ENCODE measurements at places on chromosomes 11 and 22.

GRCh38 chr11:19789835-19790710 is 77.4 kb downstream of the NAV2 start:
- no peak for DNase-seq

- DNase-seq, result no peak
These were observed 540.4 kb downstream of the BUD13 start for GRCh38 chr11:116232364-116232828.

GRCh38 chr11:95922099-95922498 is 1.8 kb downstream of the MTMR2 start:
- no peak for DNase-seq

DNA sequence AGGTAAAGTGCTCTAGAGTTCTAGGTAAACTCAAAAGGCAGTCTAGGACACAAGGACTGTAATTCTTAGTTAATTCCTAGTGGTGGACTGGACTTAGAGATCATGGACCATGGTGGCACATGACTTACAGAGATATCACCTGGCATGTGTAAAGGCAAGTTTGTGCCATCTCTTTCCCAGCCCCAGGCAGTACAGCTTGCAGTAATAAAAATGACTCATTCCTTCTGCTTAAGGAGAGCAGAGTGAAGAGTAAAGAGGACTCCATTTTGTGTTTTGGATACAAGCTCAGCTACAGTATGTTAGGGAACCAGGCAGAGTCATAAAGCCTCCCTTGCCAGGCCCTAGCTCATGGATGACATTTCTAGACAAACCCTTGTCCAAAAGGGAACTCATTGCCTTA is 629.9 kb downstream of the JRKL start:
- no peak for DNase-seq

- DNase-seq, result no peak
These were observed 523 bp upstream of the ARHGAP42 start for GRCh38 chr11:100686476-100687053.

DNA sequence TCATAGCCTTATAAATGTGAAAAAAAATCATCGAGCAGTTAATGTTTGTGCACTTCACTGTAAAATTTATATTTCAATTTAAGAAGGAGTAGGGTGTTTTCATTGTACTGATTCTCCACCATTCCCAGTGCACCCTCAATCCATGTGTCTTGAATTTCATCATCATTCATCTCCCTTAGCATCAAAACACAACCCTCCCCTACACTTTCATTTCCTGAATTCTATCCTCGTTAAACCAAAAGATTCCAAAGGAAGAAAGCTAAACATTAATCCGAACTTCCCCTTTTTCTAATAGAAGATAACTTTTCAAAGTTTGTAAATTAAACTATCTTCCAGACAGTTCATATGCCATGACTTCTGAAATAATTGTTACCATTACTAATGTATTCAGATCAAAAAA is 34.1 kb upstream of the OR8B8 start:
- DNase-seq, result no peak

GRCh38 chr22:38455530-38456271 is 702 bp upstream of the KCNJ4 start:
- DNase-seq, result no peak

DNA sequence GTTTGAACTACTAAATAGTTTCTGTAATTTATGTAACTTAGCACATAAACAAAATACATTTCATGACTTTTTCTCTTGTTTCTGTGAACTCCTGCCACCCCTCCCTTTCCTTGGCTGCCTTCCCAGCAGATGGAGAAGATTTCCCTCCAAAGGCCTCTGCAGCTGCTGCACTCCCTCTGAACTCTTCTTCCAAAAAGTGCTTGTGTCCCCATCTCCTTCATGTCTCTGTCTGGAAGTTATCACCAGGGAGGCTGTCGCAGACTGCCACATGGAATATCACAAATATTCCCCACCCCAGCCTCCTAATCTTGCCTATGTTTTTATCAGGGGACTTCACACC is 1068.3 kb downstream of the OPCML start:
- DNase-seq, result no peak

GRCh38 chr11:133078591-133079404 is 453.5 kb downstream of the OPCML start:
- DNase-seq, result no peak

GRCh38 chr11:12173111-12173510 is 62.7 kb downstream of the MICAL2 start:
- DNase-seq, result no peak

GRCh38 chr22:19846620-19847344 is 7.9 kb downstream of the GNB1L start:
- no peak for DNase-seq

GRCh38 chr11:72971192-72971967 is 157.2 kb downstream of the ATG16L2 start:
- no peak for DNase-seq

DNA sequence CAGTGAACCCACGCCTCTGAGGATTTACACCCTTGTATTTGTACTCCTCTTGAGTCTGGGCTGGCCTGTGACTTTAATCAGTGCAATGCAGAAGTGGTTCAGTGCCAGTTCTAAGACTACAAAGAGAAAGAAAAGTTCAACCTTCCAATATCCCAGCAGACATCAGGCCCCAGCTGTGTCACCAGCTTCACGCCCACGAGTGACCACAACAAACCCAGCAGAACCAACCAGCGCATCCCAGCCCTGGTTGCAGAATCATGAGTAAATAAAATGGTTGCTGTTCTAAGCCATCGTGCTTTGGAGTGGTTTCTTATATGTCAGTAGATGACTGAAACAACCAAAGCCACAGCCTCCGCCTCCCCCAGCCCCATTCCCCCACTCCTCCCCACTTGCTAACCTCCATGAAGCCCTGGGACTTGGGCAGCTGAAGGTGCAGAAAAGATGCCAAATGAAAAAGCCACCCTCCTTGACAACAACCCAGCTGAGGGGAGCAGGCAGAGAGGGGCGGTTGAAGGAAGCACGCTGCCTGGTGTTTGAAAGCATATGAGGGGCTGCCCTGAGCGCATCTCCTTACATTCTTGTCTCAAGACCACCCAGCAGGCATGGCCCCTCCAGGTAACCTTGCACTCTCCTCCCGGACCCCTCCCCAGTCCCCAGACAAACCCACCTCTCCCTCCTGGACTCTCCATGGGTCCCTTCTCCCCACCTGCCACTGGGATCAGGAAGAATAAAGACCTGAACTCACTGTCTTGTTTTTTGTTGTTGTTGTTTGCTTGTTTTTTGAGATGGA is 20.9 kb downstream of the TSKU start:
- no peak for DNase-seq

- no peak for DNase-seq
These were observed 200.8 kb downstream of the LUZP2 start for GRCh38 chr11:24697522-24698111.

DNA sequence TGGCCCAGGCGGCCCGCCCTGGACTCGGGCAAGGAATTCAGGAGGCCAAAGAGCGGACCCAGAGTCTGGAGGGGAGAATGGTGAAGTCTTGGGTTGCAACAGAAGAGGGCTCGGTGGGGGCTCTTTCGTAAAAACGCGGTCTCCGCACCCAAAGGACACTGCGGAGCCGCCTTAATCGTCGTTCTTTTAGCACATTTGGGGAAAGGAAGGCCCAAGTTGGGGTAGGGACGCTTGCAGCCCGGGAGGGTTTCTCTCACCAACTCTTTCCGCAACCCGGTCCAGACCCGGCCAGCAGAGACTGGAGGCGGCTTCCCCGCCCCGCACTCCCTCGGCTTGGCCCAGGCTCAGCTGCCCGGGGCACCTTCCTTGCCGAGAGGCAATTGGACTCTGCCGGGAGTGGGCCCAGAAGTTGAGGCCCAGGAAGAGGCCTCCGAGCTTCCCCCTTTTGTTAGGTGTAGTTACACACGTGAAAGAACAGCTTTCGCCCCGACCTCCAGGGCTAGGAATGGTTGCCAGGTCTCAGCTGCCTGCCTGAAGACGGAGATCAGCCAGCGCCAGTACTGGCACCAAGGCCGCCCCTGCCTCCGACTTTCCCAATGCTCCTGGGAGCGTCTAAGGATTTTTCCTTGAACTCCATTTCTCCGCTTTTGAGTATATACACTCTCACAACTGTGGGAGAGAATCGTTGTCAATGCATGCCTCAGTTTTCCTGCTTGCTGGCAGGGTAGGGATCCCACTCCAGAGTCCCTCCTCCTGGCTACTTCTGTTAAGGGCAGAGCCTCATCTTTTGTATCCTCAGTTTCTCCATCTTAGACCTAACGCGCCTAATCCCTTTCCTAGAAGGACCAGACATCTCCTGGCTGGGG is 3.7 kb downstream of the ALX4 start:
- no peak for DNase-seq

DNA sequence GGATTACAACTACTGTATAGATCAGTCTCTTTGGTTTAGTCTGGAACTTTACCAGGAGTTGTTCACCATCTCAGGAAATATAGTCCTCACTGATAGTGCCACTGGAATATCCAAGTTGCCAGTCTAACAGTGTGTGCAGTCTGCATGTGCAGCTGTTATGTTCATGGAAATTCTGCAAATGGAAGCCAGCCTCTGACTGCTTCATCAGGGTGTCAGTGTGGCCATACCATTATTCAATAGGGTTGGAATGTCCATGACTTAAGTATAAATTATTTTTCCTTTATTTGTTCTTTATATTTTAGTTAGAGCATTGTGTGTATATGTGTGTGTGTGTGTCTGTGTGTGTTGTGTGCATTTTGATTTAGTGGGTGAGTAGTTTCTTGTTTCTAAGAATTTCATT is 51.8 kb downstream of the C11orf96 start:
- DNase-seq, result no peak

DNA sequence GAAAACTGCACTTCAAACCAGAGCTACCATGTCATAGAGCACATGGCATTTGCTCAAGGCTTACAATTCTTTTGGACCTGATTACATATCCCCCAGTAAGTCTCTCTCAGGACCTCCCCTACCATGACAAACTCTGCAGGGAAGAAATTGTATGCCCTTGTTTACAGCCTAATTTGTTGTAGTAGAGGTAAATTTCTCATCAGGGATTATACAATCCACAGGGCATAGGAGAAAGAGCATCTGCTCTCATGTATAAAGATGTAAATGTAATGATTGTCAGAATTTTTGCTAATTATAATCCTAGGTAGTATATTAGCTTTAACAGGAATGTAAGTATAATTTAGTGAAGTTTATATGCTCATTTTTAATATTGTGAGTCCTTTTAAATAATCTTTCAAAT is at the start of gene OR8B3:
Gene OR8B3 (minus strand): TSS at position 101 of the 400 bp plus-strand sequence. CDS start 1,673 bp downstream, outside the sequence.
- DNase-seq, result no peak

DNA sequence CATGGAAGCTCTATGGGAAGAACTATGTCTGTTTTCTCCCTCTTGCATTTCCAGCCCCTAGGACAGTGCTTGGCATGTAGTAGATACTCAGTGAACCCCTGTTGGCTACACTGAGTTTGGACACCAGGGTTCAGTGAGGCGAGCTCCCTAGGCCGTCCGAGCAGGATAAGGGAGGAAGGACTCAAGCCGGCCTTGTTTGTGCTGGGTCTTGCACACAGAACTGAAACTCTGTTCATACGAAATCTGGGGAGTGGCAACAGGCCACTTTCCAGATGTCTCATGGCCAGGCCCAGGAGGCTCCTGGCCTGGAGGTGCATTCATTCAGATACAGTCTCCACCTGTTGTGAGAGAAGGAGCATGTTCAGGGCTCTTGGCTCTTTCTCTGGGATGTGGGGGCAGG is 23.6 kb upstream of the LMO1 start:
- DNase-seq, result no peak

GRCh38 chr11:65651589-65652510 is 10.9 kb downstream of the RELA start:
- no peak for DNase-seq

GRCh38 chr22:36608987-36609386 is 80.0 kb upstream of the EIF3D start:
- DNase-seq, result no peak

DNA sequence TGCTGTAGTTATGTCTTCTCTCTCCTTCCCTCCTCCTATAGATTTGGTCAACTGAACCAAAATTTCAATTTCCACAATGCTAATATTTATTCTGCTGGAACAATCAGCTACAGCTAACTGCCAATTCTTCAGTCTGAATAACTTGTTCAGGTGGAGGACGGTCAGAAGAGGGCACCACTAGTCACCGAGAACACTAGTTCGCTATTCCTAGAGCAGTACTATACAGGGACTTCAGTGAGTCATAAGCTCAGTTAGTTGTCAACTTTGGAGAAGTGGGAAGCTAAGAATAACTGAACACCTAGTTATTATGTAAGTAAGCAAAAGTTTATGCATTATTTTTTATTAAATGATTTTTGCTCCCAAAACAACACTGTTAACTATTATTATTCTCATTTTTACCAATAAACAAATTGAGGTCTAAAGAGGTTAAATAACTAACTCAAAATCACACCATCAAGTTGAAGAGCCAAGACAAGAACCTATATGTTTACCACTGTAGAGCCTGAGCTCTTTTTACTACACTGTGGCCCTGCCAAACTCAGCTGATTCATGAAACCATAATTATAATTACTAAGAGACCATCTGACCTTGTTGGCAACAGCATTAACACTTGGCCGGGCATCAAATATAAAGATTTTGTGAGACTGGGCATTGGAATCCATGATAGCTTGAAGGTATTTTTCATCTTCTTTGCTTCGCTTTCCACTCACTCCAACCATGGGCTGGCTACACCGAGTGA is 59.0 kb downstream of the CEP57 start:
- DNase-seq, result no peak

GRCh38 chr11:116793772-116794097 is 2.1 kb upstream of the APOA5 start:
- no peak for DNase-seq

- DNase-seq, result no peak
These were observed 23.9 kb downstream of the OR10A6 start for GRCh38 chr11:7907121-7907520.

DNA sequence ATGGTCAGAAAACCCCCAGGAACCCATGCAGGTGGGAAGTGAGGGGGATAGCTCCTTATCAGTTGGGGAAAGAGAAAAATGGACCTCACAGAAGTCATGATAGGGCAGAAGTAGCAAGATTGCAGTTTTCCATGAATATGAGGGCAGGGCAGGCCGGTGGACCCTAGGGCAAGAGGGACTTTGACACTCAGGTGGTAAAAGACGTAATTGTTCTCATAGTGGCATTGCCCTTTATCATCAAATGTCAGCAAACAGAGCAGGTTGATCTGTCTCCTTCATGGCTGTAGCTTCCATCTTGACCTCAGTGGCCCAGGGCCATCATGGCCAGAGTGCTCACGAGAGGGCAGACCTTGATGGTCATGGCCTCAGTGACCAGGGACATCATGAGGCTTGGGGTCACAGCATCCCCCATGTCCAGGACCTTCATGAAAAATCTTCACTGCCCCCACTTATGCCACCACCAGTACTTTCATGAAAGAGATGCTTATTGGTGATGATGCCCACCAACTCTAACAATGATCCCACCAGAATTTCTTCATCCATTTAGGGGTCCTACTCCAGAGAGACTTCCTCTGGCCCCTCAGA is 127.1 kb downstream of the SNX19 start:
- DNase-seq, result no peak

- no peak for DNase-seq
These were observed 157.8 kb upstream of the GRK3 start for GRCh38 chr22:25406510-25407210.

All from cortex of kidney (tissue), 1 donor.